ENCODE measurements at places on chromosomes 13 and 19.

GRCh38 chr13:47251771-47252170 lies 354.9 kb upstream of the HTR2A start:
- DNase-seq, result no peak

DNA sequence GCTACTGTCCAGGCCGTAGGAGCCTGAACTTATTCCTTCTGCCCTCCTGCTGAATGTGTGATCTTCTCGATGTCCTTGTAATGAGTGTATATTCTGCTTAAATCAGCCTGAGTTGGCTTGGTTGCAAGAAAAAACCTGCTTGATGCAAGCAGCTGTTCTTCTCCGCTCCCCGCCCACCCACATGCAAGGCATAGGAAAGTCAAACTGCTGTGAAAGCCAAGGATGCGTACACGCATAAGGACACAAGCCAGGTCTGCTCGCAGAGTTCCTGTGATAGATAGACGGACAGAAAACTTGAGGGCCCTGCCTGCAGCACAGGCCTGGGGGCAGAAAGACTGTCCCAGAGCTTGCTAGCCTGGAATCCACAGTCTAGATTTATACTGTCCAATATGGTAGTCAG lies 101.1 kb downstream of the DNAJC15 start:
- DNase-seq, result no peak

GRCh38 chr13:34513526-34513925 lies 428.5 kb upstream of the NBEA start:
- DNase-seq, result no peak

GRCh38 chr13:46387064-46387851 lies at the start of gene RUBCNL:
Gene RUBCNL (minus strand): TSS chr13:46387252. CDS start chr13:46372475, 14,777 bp downstream.
- DNase-seq, result peak; percentile 22

GRCh38 chr13:44243198-44243857 lies 130.3 kb upstream of the SERP2 start:
- DNase-seq, result no peak

DNA sequence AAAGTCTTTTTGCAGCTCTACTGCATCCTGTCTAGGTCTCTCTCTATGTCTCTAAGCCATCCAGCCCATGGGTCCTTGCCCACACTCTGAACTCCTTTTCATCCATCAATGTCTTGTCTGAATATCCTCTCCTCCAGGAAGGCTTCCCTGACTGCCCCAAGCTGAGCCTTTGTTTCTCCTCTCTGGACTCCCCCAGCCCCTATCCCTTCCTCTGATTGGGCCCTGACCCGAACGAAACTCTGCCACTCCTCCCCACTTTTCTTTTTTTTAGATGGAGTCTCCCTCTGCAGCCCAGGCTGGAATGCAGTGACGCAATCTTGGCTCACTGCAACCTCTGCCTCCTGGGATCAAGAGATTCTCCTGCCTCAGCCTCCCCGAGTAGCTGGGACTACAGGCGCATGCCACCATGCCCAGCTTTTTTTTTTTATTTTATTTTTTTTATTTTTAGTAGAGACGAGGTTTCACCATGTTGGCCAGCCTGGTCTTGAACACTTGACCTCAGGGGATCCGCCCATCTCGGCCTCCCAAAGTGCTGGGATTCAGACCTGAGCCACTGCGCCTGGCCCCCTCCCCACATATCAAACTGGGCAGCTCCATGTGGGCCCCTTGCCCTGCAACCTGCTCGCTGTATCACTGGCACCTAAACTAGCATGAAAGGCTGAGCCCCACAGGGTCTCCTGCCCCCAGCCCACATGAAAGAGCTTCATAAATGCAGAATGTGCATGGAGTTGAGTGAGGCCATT lies 870 bp upstream of the UNC13A start:
- DNase-seq, result no peak

DNA sequence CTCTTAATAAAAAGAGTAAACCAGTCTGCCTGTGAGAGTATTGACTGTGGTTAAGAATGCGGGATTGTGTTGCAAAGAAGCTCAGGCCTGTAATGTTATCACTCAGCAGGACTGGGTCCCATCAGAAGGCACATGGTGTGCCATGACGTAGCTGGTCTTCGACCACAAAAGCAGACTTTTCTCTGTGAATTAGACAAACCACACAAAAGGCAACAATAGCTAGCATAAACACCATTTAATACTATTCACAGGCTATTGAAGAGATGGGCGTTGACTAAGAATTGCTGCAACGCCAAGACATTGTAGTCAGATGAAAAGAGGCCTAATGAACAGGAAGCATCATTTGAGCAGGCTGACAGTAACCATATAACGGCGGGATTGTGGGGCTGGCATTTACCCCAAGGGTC lies 235.6 kb upstream of the SOX21 start:
- DNase-seq, result no peak

DNA sequence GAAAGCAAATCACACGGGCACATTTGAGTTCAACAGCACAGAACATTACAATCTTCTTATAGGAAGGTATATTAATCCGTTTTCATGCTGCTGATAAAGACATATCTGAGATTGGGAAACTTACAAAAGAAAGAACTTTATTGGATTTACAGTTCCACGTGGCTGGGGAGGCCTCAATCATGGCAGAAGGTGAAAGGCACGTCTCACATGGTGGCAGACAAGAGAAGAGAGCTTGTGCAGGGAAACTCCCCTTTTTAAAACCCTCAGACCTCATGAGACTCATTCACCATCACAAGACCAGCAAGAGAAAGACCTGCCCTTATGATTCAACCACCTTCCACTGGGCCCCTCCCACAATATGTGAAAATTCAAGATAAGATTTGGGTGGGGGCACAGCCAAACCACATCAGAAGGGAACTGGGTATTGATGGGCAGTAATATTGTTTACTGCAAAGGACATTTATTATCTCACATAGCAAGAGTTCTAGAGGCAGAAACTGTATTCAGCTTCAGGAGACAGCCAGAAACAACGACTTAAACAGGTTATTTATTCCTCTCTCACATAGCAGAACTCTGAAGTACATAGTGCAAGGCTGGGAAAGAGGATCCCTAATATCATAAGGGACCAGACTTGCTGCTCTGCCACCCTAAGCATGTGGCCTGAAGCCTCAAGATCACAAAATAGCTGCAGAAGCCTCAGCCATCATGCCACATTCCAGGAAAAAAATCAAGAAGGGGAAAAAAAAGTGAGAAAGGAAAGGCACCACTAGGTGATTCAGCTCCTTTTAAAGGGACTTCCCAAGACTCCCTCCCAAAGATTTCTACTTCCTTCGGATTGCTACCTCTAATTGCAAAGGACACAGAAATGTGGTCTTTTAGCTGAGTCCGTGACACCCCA lies 23.1 kb downstream of the FXYD5 start:
- no peak for DNase-seq

GRCh38 chr19:8445488-8446001 lies 770 bp downstream of the HNRNPM start:
- DNase-seq, result peak; percentile 24

- DNase-seq, result no peak
Observed at GRCh38 chr19:43532571-43532961, 422 bp upstream of the ZNF575 start.

DNA sequence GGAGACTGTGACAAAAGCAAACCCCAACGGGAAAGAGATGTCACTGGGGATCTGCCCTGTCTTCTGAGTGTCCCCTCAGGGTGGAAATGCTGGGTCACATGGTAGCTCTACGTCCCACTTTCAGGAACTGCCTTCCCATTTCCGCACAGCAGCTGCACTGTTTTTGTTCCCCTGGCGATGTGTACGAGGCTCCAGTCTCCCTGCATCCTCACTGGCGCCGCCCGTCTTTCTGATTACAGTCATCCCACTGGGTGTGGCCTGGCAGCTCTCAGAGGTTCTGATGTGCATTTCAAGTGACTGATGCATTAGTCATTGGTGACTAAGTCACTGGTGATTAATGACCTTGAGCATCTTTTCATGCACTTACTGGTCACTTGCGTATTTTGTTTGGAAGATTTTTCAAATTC lies 21.2 kb downstream of the PCID2 start:
- peak; percentile 55 for DNase-seq

DNA sequence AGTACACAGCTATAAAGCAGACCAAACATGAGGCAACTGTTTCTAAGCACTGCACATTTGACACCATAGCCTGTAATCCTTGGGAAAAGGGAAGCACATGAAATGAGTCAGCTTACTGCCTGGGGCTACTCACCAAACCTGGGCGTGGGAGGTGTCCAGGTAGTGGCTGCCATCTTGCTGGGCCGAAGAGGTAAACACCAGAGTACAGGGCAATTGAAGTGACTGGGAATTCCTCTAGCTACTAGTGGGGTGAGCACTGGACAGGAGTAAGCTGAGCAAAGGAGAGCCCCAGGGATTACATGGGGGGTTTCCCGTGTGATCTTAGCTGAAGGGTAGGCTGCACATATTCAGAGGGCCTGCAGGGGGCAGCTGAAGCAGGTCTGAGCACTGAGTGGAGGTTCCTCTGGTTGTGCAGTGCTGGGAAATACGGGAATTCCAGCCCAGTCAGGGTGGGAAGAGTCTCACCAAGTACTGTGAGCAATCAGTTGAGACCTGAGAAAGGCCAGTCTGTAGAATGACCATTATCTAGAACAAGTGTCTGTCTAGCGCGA lies 140.5 kb downstream of the SLC7A1 start:
- no peak for DNase-seq

- DNase-seq, result no peak
Observed at GRCh38 chr13:113953561-113953960, 20.3 kb downstream of the C13orf46 start.

DNA sequence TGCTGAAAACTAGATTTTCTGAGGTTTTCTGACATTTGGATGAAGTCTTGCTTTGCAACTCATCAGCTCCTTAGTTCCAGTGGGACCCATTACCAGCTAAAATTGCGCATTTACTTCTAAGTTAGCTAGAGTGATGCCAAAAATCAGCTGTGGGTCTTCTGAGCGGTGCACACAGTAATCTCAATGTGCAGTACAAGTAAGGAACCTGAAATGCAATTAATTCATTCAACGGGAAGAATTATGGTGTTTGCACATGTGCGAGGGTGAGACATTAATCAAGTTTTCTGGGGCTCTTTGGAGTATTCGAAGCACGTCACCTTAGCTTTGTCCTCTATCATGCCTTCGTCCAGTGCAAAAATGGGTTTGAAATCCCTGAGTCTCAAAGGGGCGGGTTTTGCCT lies 146.2 kb downstream of the MYO16 start:
- DNase-seq, result no peak

GRCh38 chr19:45794627-45795026 lies 2.0 kb upstream of the DMWD start:
- no peak for DNase-seq

GRCh38 chr13:56909896-56910600 lies 230.7 kb upstream of the PRR20A start:
- no peak for DNase-seq

DNA sequence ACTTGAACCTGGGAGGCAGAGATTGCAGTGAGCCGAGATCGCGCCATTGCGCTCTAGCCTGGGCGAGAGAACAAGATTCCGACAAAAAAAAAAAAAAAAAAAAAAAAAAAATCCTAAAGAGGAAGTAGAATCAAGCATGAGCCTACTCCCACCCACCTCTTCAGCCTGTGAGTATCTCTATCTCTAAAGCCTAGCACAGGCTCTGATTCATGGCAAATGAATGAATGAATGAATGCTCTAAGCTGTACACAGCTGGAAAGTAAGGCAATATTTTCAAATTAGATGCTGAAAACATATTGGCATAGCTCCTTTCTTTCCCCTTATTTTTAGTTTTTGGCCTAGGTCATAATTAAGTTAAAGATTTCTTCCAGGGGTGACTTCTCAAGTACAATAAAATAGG lies 35.7 kb upstream of the FAM216B start:
- DNase-seq, result no peak

DNA sequence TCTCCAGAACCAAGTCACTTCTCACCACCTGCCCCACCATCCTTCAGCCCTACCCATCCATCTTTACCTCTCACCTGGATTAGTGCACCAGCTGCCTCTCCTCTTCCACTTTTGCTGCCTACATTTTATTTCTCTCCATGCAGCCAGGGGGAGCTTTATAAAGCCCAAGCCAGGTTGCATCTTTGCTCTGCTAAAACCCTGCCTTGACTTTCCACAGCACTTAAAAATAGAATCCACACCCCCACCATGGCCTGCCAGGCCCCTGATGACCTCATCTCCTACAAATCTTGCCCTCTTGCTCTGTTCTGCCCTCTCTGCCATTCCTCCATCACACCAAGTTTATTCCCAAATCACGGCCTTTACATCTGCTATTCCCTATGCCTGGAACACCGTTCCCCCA lies 1.8 kb downstream of the HOOK2 start:
- no peak for DNase-seq

DNA sequence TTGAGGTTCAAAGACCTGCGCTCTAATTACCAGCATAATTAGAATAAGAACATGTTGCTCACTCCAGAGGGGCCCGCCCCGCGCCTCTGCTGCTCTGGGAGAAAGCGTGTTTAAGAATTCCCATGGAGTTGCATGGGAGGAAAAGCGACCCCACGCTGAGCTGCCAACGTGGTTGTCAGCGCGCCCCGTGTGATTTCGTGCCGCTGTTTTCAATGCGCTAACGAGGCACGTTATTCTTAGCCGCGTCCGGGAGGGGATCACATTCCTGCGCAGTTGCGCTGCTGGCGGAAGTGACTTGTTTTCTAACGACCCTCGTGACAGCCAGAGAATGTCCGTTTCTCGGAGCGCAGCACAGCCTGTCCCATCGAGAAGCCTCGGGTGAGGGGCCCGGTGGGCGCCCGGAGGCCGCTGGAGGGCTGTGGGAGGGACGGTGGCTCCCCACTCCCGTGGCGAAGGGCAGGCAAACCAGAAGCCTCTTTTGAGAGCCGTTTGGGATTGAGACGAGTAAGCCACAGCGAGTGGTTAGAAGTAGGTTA lies 173.8 kb upstream of the SOX1 start:
- no peak for DNase-seq

- DNase-seq, result peak; percentile 38
Observed at GRCh38 chr19:58009666-58010301, 7.2 kb upstream of the ZNF606 start.

- DNase-seq, result no peak
Observed at GRCh38 chr13:51778392-51778791, 25.6 kb downstream of the DHRS12 start.

DNA sequence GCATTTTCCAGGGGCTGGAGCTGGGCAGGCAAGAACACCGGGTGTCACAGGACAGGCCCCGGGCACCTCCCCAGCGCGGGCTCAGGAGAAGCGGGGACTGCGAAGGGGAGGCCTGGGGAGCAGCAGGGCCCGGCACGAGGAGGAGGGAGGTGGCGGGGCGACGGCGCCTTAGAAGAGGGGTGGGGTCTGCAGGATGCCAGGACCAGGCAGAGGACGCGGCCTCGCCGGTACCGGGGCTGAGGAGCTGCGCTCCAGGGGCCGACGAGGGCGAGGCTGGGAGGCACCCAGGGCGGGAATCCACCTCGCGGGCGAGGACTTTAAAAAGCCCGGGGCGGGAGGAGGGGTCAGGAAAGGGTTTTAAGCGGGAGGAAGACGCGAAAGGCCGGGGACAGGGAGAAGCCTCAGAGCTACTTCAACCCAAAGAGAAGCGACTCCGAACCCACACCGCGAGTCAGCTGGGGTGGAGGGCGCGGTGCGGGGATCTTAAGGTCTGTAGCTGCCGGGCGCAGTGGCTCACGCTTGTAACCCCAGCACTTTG lies 665 bp downstream of the ZNF347 start:
- peak; percentile 9 for DNase-seq

GRCh38 chr13:110125613-110126272 lies 181.2 kb downstream of the COL4A1 start:
- no peak for DNase-seq

GRCh38 chr13:112713517-112714253 lies 23.8 kb downstream of the ATP11A start:
- DNase-seq, result no peak

- no peak for DNase-seq
Observed at GRCh38 chr13:50467156-50468110, 376.1 kb downstream of the DLEU7 start.
